ENCODE measurements at places on chromosomes 4 and X.

DNA sequence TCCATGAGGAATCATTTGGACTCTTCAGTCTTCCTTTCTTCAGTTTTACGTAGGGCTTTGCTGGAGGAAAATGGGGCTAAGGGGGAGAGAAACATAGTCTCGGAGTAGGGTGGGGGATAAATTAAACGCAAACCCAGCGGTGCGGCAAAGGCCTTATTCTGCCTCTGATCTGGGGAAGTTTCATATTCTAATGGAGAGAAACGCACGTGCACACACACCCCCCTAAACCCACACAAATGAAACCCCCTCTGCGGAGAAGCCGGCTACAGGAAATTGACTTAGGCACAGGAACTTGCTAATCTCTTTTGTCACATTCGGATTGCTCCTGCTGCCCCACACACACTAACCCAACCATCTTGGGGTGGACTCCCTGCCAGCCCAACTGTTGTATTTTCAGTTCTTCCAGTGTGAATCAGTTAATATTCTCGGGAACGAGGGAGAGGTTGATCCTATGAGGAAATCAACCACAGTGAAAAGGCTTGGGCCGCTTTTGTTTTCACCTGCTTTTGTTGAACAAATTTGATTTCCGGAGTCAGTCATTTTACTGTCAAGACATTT lies at the start of gene RHOH:
RHOH (plus strand) TSS at position 308 of the 558 bp plus-strand sequence. CDS start 46,356 bp downstream, outside the sequence.
- peak; percentile 85 for DNase-seq

DNA sequence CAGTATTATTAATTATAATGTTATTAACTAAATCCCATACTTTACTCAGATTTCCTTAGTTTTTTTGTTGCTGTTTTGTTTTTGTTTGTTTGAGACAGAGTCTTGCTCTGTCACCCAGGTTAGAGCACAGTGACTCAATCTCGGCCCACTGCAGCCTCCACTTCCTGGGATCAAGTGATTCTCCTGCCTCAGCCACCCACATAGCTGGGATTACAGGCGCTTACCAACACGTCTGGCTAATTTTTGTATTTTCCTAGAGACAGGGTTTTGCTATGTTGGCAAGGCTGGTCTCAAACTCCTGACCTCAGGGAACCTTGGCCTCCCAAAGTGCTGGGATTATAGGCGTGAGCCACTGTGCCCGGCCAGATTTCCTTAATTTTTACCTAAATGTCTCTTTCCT lies 72.2 kb downstream of the ANAPC4 start:
- no peak for DNase-seq

- DNase-seq, result no peak
Observed at GRCh38 chr4:128516301-128516969, 228.8 kb upstream of the PGRMC2 start.

DNA sequence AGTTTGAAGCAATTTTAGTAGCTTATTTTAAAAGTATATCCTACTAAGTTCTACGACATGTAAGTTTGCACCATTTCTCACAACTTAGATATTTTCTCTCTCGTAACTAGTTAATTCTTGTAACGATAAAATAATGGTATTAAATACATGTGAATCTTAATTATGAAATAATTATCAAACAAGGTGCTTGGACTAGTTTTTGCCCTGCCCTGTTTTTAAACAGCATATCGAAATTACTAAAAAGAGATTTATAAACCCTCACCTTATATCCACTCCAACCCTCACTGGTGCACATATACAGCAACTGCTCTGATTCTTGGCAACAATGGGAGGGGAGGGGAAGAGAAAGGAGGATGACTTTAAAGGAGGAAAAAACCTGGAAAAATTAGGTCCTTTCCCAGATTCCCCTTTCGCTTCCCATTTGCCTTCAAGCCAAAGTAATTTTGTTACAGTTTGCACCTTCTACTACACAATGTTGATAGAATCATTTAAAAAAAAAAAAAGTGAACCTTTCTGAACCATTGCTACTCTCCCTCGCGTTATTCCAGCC lies 820 bp upstream of the MAB21L2 start:
- DNase-seq, result no peak

DNA sequence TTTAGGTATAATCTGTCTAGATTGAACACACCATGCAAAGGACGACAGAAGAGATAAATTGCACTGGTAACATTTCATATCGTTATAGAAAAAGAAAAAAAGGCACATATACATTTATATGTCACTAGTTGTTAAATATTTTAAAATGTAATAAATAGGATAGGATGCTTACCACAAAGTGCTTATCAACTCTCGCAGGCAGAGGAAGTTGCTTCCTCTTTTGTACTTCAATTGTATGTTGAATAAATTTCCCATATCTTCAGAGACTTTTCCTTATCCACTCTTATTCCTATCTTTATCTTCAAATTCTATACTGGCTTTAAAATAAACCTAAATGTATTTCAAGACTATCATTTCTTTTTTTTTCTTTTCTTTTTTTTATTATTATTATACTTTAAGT lies 163.3 kb upstream of the SPOCK3 start:
- no peak for DNase-seq

All from activated CD8-positive, alpha-beta memory T cell treated with anti-CD3 and anti-CD28 coated beads for 24 hours (primary cell).